ENCODE measurements at places on chromosomes 13 and 19. TPM values are rescaled to one million over a fixed set of nuclear protein-coding genes. Genes with fewer than 3 reads are reported as not detected.

Gene TMEM255B
- under 0.01 TPM for total RNA-seq

Gene KCTD15
- total RNA-seq, result 112 TPM

Gene ZNF442
- total RNA-seq, result 5.4 TPM

Gene ZNF780B
- total RNA-seq, result 34.9 TPM

Gene IGFL2
- not detected for total RNA-seq

Gene INSL3
- total RNA-seq, result not detected

Gene CPB2
- total RNA-seq, result not detected

Gene KCNN4
- total RNA-seq, result 0.49 TPM

Gene NTF4
- total RNA-seq, result not detected

Gene SYCN
- total RNA-seq, result not detected

Gene LAIR1
- 0.98 TPM for total RNA-seq

Gene EMP3
- total RNA-seq, result 1.7 TPM

Gene NALCN
- 27.8 TPM for total RNA-seq

Gene LGALS7
- 0.74 TPM for total RNA-seq

Gene SIGLEC9
- 0.25 TPM for total RNA-seq

Gene IZUMO2
- total RNA-seq, result not detected

Gene C19orf81
- not detected for total RNA-seq

Gene TMEM190
- 0.49 TPM for total RNA-seq

Gene CLDND2
- total RNA-seq, result not detected

Gene ZIM2
- 4.2 TPM for total RNA-seq

Gene ZNF99
- 0.25 TPM for total RNA-seq

Gene CEACAM4
- not detected for total RNA-seq

Gene PRR22
- 0.25 TPM for total RNA-seq

Gene CRLF1
- total RNA-seq, result 3.9 TPM

Gene TSSK6
- total RNA-seq, result 1.2 TPM
